Esophagus squamous epithelium (tissue), 5 donors: ENCODE measurements at places on chromosomes 12 and 14.

GRCh38 chr12:6416596-6416995 lies 28.2 kb upstream of the CD27 start:
- DNase-seq = no peak

- DNase-seq = no peak
Observed at GRCh38 chr14:55138091-55138490, 9.0 kb downstream of the LGALS3 start.

DNA sequence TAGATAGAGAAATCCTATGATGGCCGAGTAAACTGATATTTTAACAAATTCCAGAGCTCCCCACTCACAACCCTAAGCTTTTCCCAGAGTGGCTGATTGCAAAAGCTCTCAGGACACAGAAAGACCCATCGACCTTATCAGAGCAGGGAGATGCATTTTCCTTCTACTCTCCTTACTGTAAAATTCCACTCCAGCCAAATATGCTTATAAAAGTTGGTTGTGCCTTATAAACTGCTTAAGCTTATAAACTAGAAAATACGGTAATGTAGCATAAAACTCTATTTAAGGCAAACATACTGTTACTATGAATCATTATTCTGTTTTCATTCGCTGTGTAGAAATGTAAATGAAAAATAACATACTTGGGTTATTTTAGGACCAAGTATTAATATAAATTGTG lies 41.6 kb upstream of the TRHDE start:
- no peak for DNase-seq

DNA sequence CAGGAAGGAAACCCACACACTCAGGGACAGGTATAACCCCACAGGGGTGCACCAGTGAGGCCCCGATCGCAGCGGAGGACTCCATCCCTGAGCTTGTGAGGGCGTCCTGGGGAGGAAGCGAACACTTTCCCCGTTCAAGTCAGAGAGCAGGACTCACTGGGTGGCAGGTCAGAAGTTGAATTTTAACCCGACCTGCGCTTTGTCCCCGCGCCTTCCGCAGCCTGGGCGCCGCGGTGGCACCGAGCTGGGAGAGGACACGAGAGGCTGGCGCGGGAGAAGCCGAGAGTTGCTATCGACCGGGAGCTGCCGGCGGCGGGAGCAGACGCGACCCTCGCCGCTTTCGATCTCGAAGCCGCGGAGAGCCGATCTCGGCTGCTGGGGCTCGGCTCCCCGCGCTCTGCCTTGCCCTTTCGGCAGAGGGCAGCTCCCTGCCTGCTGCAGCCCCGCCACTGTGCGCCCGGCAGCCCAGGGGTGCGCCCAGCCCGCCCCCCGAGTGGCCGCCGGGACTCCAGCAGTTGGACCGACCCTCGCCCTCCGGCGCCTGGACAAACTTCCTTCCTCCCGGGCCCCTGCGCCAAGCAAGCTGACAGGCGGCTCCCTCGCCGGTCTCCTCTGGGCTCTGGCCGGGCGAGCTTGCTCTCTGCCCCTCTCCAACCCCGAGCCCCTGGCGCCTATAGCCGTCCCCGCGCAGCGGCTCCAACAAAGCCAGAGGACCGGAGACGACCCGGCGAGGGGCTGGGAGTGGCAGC lies 918 bp downstream of the LIN7A start:
- no peak for DNase-seq

DNA sequence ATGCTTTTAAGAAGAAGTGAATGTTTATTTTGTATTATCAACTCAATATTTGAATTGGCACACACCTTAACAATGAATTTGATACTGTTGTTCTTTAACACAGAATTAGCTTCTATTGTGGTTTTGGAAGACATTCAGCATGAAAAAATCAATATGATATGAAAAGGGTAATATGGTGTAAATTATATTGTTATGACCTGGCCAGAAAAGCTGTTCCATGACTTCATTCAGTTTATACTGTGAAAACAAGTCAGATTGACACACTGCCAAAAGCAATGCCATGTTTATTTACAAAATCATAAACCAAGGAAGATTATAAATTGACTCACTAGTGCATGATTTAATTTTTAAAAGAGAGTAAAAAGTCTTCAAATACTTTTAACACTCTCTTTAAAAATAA lies 851.4 kb upstream of the SEL1L start:
- DNase-seq = no peak

GRCh38 chr14:59320763-59321625 lies 132.5 kb downstream of the DAAM1 start:
- no peak for DNase-seq
